IMR-90 (cell line): ENCODE measurements at places on chromosomes 3 and 15. TPM values are rescaled to one million over a fixed set of nuclear protein-coding genes. Genes with fewer than 3 reads are reported as not detected.

DNA sequence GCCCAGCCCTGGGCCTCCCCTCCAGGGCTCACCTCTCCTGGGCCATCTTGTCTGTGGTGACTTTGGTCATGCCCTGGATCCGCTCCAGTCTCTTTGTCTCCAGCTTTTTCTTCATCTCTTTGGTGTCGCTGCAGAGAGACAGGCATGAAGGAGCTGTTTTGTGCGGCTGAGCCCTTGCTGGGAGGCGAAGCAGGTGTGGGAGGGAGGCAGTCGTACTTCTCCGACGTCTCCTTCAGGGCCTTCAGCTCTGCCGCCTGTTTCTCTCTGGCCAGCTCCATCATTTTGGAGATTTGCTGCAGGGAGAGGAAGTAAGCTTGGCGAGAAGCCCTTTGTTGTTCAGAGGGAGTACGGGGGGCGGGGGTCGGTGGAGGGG, 7.7 kb upstream of the ANKRD63 start:
- no peaks in the 10 kb centered on the region for H3K36me3 ChIP-seq
- no peak overlapping the region for H3K4me3 ChIP-seq
- peaks cover 4% of the 10 kb centered on the region for H3K4me1 ChIP-seq
- H3K27ac ChIP-seq = no peak overlapping the region
- H3K27me3 ChIP-seq = peaks cover 65% of the 10 kb centered on the region

GRCh38 chr3:125965505-125965904, 3.5 kb upstream of the ROPN1B start:
- H3K4me3 ChIP-seq = no peak overlapping the region
- no peaks in the 10 kb centered on the region for H3K36me3 ChIP-seq
- H3K27me3 ChIP-seq = peaks cover 25% of the 10 kb centered on the region
- DNase-seq = no peak

- DNase-seq = peak; percentile 77
- no peak overlapping the region for H3K4me3 ChIP-seq
- no peaks in the 10 kb centered on the region for H3K27me3 ChIP-seq
Measured at GRCh38 chr3:14261229-14261628, 82.6 kb downstream of the LSM3 start.

DNA sequence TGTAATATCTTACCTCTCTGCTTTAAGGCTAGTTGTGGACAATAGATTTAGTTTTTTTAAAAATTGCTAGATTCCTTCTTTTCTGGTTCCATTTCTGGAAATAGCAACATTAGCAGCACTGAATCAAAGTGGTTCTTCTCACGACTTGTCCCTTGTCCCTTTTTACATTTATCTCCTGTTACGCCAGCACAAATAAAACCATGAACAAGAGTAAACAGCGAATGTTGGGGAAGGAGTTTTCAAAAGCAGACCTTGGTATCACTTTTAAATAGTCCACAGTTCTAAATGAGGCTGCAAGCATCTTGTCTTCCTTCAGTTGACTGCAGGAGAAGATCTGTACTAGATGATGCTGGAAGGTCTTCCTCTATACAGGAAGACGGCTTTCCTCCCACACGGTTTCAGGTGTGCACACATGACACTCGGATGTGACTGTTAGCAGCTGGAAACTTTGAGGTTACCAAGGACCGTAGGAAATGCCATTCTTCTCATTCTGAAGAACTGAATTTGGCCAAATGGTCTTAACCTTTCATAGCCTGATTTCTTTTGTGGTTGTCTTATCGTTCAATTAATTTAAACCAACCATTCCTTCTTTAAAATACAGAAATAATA, 251.0 kb upstream of the ICE2 start:
- no peak for DNase-seq
- H3K4me3 ChIP-seq = no peak overlapping the region
- H3K36me3 ChIP-seq = no peaks in the 10 kb centered on the region
- peaks cover 4% of the 10 kb centered on the region for H3K27me3 ChIP-seq
- no peak overlapping the region for H3K27ac ChIP-seq

DNA sequence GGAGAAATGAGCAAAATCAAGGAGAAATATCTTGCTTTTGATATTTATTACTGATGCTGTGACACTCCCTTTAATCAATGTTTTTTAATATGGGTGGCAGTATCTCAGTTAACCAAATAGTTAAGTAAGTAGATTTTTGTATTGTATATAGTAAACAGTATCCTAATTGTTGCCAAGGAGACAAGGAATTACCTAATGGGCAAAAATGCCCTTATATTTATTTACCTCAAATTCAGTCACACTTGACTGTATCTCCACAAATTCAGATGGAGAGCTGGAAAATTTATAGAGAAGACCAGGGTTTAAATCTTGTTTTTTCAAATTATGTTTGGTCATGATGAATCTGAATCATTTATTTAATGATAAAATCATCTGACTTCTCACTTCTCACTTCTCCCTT, 3.6 kb upstream of the CHD2 start:
- H3K27me3 ChIP-seq = no peaks in the 10 kb centered on the region
- H3K4me3 ChIP-seq = no peak overlapping the region
- no peak for DNase-seq
- H3K36me3 ChIP-seq = peaks cover 45% of the 10 kb centered on the region
- H3K27ac ChIP-seq = no peak overlapping the region

GRCh38 chr3:159532577-159532976, 456.1 kb upstream of the IL12A start:
- H3K4me3 ChIP-seq = no peak overlapping the region
- H3K36me3 ChIP-seq = no peaks in the 10 kb centered on the region
- H3K27ac ChIP-seq = no peak overlapping the region
- peaks cover 4% of the 10 kb centered on the region; the same call in 1 of the 2 replicates for H3K27me3 ChIP-seq

- no peak overlapping the region for H3K4me3 ChIP-seq
- DNase-seq = no peak
- H3K4me1 ChIP-seq = peaks cover 15% of the 10 kb centered on the region
- H3K27me3 ChIP-seq = no peaks in the 10 kb centered on the region
- no peak overlapping the region for H3K27ac ChIP-seq
Measured at GRCh38 chr3:52349611-52350395, 33.7 kb downstream of the DNAH1 start.

DNA sequence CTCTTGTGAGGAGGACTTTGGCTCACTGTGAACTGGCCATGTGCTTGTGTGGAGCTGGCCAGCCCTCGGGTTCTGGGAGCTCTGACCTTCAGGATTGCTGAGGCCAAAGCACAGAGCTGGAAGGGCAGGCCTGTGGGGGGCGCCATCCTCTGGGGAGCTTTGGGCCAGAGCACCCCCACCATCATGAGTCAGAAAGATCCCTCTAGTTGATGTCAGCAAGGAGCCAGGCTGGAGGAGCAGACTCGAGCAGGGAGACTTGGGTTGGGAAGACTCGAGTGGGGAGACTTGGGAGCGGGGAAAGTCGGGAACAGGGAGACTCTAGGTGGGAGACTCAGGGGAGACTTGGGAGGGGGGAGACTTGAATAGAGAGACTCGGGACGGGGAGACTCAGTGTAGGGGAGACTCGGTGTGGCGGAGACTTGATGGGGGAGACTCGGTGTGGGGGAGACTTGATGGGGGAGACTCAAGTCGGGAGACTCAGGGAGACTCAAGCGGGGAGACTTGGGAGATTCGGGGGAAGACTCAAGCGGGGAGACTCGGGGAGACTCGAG, 37.7 kb upstream of the PLXNA1 start:
- no peaks in the 10 kb centered on the region for H3K4me1 ChIP-seq
- no peak overlapping the region for H3K27ac ChIP-seq
- DNase-seq = no peak
- no peak overlapping the region for H3K4me3 ChIP-seq

GRCh38 chr15:60737217-60737616, 258.3 kb upstream of the ICE2 start:
- H3K27me3 ChIP-seq = peaks cover 1% of the 10 kb centered on the region; the same call in 1 of the 2 replicates
- H3K4me3 ChIP-seq = no peak overlapping the region
- no peak overlapping the region for H3K27ac ChIP-seq
- H3K36me3 ChIP-seq = no peaks in the 10 kb centered on the region

DNA sequence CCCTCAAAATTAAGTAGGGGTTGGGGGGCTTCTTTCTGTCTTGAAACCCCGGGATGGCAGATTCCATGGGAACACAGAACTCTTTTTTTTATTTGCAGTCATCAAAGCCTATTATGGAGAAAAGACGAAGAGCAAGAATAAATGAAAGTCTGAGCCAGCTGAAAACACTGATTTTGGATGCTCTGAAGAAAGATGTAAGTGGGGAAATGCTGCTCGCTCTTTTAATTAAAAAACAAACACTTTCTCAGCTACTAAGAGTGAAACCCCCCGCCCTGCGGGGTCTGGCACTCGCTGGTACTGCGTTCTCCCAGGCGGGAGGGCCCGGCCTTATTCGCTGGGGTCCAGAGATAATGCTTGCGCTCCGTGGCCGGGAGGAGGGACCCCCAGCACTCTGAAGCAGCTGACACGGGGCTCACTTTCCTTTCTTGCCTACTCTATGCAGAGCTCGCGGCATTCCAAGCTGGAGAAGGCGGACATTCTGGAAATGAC, 615 bp downstream of the HES1 start:
- no peak for DNase-seq
- H3K36me3 ChIP-seq = no peaks in the 10 kb centered on the region
- peak overlapping the region; percentile 45 for H3K4me3 ChIP-seq

DNA sequence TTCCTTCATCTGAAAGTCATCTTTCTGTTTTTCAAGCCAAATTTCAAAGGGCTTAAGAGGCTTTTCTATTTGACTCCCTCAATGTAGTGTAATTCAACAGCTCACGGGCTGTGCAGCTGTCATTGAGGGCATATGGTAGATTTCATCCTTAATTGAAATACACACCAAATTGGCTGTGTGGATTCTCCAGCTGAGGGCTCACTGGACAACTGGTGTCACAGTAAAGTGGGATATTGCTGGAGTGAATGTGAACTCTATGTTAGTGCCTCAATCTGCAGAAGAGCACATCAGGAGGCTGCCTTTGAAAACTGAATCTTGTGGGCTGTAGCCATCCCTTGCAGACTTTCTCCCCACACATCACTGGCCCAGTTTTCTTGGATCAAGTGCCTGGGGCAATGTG, 120.1 kb downstream of the GALK2 start:
- DNase-seq = no peak
- H3K27me3 ChIP-seq = no peaks in the 10 kb centered on the region
- peaks cover 4% of the 10 kb centered on the region for H3K36me3 ChIP-seq
- H3K4me3 ChIP-seq = no peak overlapping the region
- H3K4me1 ChIP-seq = no peaks in the 10 kb centered on the region
- H3K27ac ChIP-seq = no peak overlapping the region

DNA sequence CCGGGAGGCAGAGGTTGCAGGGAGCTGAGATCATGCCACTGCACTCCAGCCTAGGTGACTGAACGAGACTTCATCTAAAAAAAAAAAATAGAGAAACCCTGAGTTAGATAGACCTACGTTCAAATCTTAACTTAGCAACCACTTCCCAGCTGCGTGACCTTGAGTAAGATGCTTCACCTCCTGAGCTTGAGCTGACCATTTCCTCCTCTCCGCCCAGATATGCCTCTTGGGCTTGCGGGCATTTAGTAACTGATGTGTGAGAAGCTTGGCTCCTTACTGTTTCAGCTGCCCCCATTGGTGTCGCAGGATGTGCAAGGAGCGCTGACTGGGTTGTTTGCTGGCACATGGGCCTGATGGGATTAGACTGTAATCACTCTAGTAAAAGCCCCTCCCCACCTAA, 26.9 kb upstream of the ATG7 start:
- no peak overlapping the region for H3K27ac ChIP-seq
- H3K27me3 ChIP-seq = no peaks in the 10 kb centered on the region
- H3K4me3 ChIP-seq = no peak overlapping the region
- H3K36me3 ChIP-seq = peaks cover 4% of the 10 kb centered on the region; the same call in 1 of the 2 replicates
- peaks cover 6% of the 10 kb centered on the region for H3K4me1 ChIP-seq

GRCh38 chr15:59819092-59819491, 130.0 kb upstream of the BNIP2 start:
- no peak overlapping the region for H3K4me3 ChIP-seq
- H3K4me1 ChIP-seq = no peaks in the 10 kb centered on the region
- no peaks in the 10 kb centered on the region for H3K36me3 ChIP-seq

GRCh38 chr3:126372413-126373145, 15.4 kb upstream of the KLF15 start:
- DNase-seq = no peak
- no peak overlapping the region for H3K4me3 ChIP-seq
- no peak overlapping the region for H3K27ac ChIP-seq
- no peaks in the 10 kb centered on the region for H3K4me1 ChIP-seq
- peaks cover 21% of the 10 kb centered on the region for H3K27me3 ChIP-seq

- peak; percentile 7 for DNase-seq
- no peaks in the 10 kb centered on the region for H3K36me3 ChIP-seq
- peaks cover 3% of the 10 kb centered on the region; the same call in 1 of the 2 replicates for H3K4me1 ChIP-seq
- peak overlapping the region; percentile 57 for H3K4me3 ChIP-seq
Measured at GRCh38 chr3:13451301-13451673, 28.8 kb upstream of the HDAC11 start.

DNA sequence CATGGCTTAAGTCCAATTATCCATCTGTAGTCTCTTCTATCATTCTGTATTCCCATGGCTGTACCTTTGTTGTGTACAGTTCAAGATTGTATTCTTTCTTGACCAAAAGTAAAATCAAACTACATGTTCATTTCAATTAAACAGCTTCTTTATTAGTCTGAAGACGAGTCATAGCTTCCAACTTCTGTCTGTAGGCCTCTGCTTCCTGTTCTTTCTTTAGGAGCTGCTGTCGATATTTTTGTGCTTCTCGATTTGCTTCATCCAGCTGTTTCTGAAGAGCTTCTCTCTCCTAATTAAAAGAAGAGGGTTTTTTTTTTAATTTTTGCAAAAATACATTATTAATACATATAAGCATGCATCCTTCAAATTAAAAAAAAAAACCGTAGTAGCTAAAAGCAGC, 13.0 kb upstream of the HDC start:
- H3K27ac ChIP-seq = no peak overlapping the region
- peaks cover 2% of the 10 kb centered on the region; the same call in 1 of the 2 replicates for H3K36me3 ChIP-seq
- H3K27me3 ChIP-seq = no peaks in the 10 kb centered on the region

DNA sequence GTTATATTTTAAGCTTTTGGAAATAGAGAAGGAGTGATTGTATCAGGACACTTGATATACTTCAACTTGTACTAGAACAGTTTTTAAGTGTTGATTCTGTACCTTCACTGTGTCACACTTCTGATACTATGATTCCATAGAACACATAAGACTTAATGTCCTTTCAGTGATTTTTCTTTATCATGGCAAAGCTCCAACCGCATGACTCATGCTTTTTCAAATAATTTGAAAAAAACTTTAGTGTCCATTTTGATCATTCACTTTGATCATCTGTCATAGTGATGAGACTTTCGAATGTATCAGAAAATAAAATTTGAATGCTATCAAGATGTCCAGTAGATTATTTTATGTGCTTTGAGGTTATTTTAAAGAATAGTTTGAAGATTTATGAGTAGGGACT, 32.0 kb downstream of the AP4E1 start:
- H3K4me3 ChIP-seq = no peak overlapping the region
- no peak overlapping the region for H3K27ac ChIP-seq
- peak; percentile 41 for DNase-seq

DNA sequence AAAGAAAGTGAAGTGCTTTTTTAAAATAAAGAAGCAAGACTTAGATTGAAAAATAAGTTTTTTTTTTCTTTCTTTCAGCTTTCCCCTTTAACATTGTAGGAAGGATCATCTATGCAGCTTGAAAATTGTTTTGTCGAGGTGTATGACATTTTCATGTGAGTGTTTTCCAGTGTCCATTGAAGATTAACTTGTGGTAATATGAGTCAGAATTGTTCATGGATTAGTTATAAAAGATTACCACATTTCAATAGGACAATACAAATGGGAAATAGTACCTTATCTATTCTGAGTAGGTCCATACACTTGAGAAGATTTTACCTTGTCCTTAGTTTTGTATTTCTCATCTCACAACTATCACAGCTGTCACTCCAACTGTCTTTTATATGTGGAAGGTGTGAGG, 1234.7 kb downstream of the NSUN3 start:
- H3K4me1 ChIP-seq = no peaks in the 10 kb centered on the region
- H3K4me3 ChIP-seq = no peak overlapping the region
- no peak for DNase-seq
- no peak overlapping the region for H3K27ac ChIP-seq
- H3K27me3 ChIP-seq = no peaks in the 10 kb centered on the region
- H3K36me3 ChIP-seq = no peaks in the 10 kb centered on the region

Gene KLF15
- under 0.01 and 0.18 TPM in 2 replicates for total RNA-seq

Gene SEMA7A
- total RNA-seq = 27.8 and 30.5 TPM in 2 replicates

Gene PODXL2
- total RNA-seq = 1.6 and 1.7 TPM in 2 replicates

Gene CFAP100
- total RNA-seq = not detected in 2 replicates

Gene GJD2
- not detected in 2 replicates for total RNA-seq

Gene ARL14
- total RNA-seq = under 0.01 and 0.18 TPM in 2 replicates
